ENCODE measurements at places on chromosomes 11 and 22. TPM values are rescaled to one million over a fixed set of nuclear protein-coding genes. Genes with fewer than 3 reads are reported as not detected.

SULT4A1 gene
- total RNA-seq, result not detected

DNA sequence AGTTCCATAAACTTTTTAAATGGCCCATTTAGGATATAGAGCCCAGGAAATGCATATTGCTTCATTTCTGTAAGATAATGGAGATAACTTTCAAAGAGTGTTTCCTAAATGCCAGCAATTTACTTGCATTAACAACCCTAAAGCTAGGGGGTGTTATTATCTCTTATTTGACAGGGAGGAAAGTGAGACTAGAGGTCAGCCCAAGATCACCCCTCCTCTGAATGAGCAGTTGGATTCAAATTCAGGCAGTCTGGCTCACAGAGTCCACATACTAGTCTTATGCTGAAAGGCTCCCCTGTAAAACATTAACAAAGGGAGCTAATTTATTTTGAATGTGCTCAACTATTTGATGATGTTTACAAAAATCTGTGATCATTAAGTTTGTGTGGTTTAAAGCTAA, 49.9 kb upstream of the TRIM77 start:
- no peak for DNase-seq

DNA sequence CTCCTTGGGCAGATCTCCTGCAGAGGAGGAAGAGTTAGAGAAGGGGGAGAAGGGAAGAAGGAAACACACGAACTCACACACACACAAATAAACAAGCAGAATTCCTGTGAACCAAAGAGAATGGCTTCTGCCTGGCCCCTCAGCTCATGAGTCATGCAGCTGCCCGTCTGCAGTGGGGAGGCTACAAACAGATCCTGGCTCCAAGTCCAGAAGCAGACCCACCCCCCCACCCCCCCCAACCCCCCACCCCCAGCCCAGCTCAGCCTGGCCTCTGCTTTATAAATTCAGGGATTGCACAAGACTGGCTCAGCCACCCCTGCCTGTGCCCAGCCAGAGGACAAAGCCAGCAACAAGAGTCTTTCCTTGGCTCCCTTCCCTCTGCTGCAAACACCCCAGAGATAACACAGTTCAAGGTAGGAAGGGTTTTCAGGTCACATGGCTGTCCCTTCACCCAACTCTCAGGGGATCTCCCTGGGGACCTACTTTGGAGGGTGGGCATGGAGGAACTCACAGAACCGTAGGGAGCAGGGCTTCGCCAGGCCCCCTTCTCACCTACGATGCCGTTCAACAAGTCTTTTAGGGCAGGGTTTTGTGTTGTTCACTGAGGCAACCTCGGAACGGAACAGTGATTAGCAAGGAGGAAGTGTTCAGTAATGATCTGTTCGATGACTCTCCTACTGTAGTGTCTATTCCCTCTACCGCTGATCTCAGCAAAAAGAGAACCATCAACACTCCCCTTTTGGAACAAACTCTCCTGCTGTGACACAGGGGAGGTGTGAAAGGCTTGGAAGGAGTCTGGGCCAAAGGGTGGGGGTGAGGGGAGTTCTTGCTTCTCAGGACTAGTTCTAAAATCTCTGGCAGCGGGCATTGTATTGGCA, 35.5 kb downstream of the RPL27A start:
- DNase-seq, result no peak

GGTLC2 gene
- total RNA-seq, result not detected

DNA sequence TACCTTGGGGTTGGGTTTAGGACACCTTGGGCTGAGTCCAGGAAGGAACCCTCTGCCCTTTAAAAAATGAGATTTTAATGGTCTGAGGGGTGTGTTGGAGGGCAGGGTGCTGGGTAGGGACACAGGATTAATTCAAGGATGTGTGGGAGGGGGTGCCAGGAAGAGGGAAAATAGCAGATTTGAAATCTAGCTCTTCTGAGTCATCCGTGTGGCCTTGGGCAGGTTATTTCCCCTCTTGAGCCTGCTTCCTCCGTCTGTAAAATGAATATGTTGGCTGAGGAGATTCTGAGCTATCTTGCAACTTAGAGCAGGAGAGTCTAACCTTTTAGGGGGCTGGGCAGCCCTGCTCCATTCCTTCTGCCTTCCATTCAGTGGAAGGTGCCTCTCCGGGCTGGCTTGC, 3.0 kb downstream of the TSPAN18 start:
- DNase-seq, result no peak

- DNase-seq, result no peak
Measured at GRCh38 chr22:49008682-49009235, 818.9 kb downstream of the BRD1 start.

DNA sequence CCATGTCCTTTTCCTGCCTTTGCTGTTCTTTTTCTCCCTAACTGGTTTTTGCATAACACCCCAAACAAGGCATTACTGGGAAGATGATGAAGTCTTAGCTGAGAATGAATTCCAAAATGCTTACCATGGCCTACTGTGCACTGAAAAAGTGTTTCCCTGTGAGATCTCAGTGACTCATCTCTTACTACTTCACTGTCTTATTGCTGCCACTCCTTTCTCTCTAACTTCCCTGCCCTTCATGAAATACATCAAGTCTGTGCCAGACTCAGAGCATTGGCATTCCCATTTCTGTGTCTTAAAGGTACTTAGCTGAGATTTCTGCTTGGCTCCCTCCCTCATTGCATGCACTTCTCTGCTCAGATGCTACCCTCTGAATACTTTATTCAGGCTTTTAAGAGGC, 49.1 kb upstream of the MUC15 start:
- DNase-seq, result peak; percentile 17

PHLDA2 gene
- 7.7 TPM for total RNA-seq

All from NCI-H460 (cell line).